ENCODE measurements at places on chromosomes 5 and 9.
A peak's percentile ranks its signal among the peaks of the same experiment; 100 is the strongest.

GRCh38 chr5:116428966-116429365 lies 145.7 kb downstream of the SEMA6A start:
- DNase-seq: no peak

DNA sequence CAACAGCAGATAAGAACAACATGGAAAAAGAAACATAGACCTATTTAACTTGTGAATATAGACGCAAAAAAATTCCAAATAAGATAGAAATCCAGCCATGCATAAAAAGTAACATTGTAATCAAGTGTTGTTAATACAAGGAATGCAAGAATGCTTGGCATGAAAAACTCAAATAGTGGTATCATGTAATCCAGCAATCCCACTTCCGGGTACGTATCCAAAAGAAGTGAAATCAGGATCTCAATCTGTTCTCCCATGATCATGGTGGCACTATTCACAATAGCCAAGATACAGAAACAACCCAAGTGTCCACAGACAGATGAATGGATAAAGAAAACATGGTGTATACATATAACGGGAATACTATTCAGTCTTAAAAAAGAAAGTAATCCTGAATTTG lies 437.4 kb downstream of the ARHGEF28 start:
- no peak for DNase-seq

- no peak for DNase-seq
Observed at GRCh38 chr5:179143446-179143845, 83.3 kb downstream of the ZNF354C start.

DNA sequence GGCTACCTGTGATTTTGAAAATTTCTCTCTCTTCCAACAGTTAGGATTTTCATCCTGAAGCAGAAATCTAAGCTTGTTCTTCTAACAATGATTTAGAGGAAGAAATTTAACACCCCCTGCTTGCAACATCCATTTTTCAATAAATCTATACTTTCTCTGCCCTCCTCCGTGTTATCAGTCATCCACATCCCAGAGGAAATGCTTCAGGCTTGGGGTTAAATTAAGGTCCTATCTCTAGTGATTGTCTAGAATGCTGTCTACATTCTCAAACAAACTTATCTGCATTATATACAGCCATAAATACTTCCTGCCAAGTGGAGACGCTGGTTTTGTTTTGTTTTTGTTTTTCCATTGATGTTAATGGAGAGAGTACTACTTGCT lies 371.0 kb downstream of the CSNK1G3 start:
- no peak for DNase-seq

DNA sequence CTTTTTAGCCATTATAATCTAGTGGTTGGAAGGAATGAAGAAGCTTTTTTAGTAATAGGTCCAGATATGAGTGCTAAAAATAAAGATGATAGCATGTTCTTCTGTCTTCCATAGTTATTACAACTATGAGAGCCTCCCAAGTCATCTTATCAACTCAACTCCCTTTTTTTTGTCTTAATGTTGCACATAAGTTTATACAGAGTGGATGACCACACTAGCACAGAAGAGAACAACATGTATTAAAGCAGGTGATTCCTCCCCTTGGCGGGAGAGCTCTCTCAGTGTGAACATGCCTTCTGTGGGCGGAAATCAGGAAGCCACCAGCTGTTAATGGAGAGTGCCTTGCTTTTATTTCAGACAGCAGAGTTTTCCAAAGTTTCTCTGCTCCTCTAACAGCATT lies 40.1 kb upstream of the STX17 start:
- DNase-seq: no peak

- DNase-seq: no peak
Observed at GRCh38 chr5:1352231-1353219, 7.6 kb upstream of the CLPTM1L start.

- DNase-seq: no peak
Observed at GRCh38 chr9:137630679-137631078, 11.9 kb downstream of the EHMT1 start.

DNA sequence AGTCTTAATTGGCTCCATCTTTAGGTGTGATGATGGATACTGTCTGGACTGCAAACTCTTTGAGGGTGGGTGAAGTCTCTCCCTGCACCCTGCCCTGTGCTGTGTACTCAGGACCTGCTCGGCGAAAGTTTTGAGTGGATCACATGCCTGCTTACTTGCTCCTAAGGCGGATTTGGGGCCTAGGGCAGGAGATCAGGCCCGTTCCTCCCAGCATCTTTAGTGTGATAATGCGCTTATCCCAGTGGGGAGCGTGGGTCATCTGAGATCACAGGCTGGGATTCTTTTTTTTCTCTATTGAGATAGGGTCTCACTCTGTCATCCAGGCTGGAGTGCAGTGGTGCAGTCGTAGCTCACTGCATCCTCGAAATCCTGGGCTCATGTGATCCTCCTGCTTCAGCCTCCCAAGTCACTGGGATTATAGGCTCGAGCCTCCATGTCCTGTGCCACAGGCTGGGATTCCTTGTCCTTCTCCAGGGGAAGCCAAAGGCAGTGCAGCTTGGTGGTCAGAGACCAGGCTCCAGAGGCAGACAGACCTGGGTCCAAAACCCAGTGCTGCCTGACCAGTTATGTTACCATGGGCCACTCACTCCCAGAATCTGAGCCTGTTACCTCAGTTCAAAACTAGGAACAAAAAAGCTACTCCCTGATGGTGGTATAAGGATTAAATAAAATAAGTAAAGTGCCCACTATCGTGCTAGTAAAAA lies 59.7 kb downstream of the ZNF618 start:
- DNase-seq: no peak

DNA sequence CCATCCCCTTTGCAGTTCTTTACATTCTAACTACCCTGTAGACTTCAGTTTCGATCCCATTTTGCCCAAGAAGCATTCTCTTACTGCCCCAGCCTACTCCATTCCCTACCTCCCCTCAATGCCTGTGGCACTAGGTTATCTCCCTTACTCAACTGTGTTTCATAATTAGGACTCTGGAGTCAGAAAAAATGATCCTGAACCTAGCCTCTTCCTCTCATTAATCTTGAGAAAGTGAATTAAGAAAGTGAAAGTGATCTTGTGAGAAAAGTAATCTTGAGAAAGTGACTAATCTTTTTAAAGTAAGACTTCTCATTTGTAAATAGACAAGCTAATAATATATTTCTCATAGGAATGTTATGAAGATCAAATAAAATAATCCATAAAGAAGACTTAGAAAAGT lies 444.0 kb upstream of the TRPC7 start:
- DNase-seq: no peak

- DNase-seq: no peak
Observed at GRCh38 chr5:142131394-142131793, 22.8 kb downstream of the NDFIP1 start.

DNA sequence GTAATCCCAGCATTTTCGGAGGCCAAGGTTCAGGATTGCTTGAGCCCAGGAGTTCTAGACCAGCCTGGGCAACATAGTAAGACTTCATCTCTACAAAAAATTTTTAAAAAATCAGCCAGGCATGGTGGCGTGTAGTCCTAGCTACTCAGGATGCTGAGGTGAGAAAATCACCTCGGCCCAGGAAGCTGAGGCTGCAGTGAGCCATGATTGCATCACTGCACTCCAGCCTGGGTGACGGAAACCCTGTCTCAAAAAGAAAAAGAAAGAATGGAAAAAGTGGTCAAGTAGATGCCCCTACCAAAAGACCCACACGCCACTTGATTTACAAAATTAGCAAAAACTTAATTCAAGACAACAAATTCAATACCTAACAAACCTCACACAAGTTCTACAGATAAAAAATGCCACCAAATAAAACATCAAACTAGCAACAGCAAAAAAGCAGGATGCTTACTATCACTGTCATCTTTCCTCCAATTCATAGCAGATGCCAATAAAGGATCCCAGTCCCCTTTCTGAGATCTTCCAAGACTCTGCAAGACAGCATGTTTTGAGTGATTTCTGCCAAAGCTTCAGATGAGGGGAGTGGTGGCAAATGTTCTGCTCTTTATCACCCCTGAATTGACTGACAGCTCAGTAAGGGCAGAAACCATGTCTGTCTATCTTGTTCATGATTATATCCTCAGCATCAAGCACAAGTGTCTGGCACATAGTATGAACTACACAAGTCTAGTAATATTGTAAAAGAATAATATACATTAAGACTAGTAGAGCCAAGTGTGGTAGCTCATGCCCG lies 34.2 kb upstream of the TESK1 start:
- DNase-seq: no peak

- DNase-seq: peak; percentile 21
Observed at GRCh38 chr5:36839489-36840476, 36.8 kb upstream of the NIPBL start.

DNA sequence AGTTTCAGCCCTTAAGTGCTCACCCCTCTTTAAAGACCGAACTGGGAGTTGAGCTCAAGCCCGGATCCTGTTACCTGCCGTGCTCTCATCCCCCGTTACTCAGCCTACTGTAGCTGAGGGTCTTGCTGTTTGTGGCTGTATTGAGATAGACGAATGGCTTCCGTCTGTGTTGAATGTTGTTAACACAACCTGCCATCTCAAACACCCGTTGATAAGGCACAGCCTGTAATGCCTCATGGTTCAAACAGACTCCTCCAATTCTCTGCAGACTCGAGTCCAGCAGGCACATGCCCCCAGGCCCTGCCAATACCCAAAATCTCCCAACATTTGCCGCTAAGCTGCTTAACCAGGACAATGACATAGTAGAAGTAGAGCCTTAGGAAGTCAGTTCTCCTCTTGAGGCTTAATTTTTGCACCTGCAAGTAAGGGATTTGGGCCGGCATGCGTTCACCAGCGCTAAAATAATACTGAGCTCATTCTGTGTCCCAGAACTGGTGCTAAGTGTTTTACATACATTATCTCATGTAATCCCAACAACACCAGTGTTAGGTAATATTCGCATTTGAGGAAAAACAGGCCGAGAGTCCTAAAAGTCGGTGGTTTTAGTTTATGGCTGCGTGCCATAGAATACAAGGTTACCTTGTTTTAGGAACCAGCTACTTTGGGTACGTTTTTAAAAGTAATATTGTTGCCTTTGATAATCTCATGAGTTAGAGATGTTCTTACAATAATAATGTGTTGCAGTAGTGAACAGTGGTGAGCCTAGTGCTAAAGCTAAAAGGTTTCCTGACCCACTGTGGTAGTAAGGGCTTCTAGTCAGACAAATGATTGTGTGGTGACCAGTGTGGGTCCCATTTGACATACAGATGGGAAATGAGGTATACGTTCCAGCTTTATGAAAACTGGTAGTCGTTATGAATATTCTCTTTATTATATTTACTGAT lies 1.5 kb upstream of the RFX3 start:
- peak; percentile 42 for DNase-seq

DNA sequence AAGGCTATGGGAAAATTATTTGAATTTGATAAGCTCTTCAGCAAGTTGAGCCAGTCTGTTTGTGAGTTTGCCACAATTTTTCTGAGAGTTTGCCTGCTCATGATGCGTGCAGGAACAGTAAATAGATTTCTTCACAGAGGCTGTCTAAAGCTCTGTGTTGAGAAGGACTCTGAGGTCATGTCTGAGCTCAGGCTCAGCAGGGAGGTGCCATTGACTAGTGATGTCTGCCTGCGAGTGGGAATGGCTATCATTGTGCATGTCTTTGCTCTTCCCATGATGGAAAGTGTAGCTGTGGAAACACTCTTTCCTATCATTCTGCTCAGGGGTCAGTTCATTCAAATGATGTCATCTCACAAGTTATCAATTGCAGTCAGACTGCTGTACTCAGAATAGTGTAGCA lies 142.8 kb downstream of the RASEF start:
- no peak for DNase-seq

DNA sequence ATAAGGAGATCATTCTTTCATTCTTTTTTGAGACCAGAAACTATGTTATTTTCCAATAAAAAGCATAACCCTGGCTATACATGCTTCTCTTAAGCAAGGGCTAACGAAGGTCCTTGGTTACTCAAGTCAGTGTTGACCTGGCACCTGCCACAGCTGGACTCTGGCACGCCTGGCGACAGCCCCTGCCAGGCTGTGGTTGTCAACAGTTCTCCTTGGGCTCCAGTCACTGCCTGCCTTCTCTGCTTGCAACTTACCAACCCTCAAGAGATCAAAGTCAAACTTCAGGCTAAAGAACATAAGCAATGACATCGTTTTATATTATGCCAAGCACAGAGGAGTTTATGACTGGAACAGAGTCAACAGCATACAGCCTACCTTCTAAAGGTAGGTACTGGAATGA lies 61.4 kb upstream of the TBC1D9B start:
- DNase-seq: no peak

DNA sequence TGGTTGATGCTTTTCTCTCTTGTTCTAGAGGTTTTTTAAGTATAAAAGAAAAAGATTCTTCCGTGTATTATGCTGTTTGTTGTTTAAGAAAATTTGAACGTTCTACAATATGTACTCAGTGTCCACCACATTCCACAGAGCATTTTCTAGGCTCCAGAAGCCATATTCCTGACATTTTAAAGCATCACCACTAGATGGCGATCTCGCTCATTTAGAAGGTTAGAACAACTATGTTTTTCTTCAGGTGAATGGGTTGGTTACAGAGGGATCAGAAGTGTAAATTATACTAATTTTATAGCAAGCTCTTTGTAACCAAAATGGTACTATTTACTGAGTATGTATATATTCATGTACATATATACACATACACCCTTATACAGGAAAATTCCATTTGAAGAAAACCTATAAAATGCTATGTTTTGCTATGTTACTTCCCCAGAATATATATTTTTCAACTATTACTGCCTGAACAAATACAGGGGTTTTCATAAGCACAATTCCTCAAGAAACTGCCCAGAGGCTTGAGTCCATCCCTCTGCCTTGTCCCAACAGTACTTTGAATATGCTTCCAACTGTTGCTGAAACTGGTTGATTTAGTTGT lies 284.3 kb downstream of the CCDC171 start:
- no peak for DNase-seq

DNA sequence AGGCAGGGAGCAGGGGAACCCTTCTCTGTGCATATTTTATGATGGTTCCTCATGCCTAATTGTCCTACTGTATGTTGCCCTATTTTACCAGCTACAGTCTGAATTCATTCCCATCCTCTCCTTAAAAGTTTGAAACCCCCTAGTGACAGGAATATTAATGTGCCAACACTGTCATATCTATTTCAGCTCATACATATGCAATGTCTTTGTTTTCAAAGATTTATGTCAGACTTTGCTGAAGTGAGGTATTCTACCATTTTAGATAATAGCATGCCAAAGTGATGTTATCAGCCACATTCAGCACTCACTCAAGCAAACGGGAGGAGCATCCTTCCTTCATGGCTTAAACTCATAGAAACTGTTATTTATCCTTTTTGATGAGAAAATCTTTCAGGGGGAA lies 696.5 kb downstream of the NR2F1-AS1 start:
- DNase-seq: no peak

DNA sequence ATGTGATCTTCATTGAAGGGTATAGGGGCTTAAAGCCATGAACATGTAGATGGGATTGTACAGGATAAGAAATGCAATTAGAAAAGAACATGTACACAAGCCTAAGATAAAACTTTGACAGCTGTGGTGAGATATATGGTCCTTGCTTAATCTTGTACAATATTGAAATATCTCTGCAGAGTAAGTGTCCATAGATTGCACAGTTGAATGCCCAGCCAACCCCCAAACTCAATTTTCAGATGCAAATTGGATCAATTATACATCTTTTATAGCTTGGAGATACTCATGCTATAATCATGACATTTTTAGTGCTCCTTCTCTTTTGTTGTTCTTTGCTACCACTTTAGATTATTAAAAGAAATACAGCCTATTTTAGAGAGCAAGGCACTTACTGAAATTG lies 59.5 kb upstream of the CHSY3 start:
- no peak for DNase-seq

- DNase-seq: no peak
Observed at GRCh38 chr5:74182603-74183002, 457.9 kb downstream of the ENC1 start.

All from HL-60 (cell line).